ENCODE measurements at places on chromosomes 16 and 17.

DNA sequence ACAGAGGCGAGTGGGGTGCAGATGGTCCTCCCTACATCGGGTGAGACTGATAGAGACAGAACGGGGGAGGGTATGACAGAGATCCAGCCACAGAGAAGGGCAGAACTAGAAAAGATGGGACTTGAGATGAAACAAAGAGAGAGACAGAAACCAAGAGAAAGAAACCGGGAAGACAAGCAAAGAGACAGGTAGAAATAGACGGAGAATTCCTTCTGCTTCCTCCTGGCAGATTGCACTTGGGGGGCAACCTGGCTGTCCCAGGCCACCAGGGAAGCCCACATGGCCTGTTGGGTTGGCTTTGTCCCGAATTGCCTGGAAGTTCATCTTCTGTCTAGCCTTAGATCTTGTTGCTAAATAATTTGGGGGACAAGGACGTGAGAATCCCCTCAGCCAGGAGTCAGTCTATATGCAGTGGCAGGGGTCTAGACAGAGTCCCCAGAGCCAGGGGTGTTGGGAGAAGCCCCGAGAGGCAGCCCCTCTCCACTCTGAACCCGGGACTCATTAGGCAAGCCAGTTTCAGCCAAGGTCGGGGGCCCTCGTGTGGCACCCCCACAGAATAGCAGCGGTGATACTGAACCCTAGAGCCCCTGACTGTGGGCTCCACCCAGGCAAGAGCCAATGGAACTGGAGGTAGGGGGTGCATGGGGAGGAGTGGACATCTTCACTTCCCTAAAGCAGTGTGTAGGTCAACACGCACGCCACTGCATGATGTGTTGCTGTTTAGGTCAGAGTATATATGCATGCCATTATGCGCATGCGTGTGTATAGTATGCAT is 627 bp upstream of the TSPOAP1 start:
- DNase-seq, result no peak

- no peak for DNase-seq
Observed at GRCh38 chr17:72887917-72888316, 204.6 kb downstream of the SLC39A11 start.

DNA sequence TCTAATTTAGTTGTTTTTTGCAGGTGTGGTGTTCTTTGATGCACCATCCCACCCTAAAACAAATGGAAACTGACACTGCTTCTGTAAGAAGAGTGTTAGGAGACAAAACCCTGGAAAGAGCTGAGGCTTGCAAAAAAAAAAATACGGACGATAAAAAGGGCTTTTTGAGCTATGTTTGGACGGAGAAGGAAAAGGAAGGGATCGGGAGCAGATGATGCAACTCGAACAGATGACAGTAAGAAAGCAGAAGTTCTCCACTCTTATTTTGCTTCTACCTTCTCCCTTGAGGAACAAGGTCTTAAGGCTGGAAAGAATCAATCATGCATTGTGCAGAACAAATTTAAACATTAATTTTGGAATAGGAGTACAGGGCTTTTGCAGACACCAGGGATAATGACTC is 136.7 kb downstream of the MAF start:
- no peak for DNase-seq

DNA sequence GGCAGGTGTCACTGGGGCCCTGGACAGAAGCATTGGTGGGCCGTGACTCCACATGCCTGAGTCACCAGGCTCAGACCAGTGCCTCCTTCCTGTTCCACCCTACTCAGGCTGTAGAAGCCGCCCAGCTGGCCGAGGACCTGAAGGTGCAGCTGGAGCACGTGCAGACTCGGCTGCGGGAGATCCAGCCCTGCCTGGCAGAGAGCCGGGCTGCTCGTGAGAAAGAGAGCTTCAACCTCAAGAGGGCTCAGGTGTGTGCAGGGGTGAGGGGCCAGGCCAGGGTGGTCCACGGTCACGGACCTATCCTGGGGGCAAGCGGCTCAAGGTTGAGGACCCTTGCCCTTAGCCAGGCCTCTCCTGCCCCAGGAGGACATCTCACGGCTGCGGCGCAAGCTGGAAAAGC is 9.6 kb downstream of the RNF40 start:
- DNase-seq, result no peak

- no peak for DNase-seq
Observed at GRCh38 chr17:68850749-68851510, 104.3 kb downstream of the ABCA8 start.

- peak; percentile 53 for DNase-seq
Observed at GRCh38 chr17:50346313-50347116, 589 bp downstream of the XYLT2 start.

GRCh38 chr17:32259586-32259985 is 6.0 kb upstream of the RHBDL3 start:
- no peak for DNase-seq

GRCh38 chr16:64180136-64180900 is 941.5 kb downstream of the CDH11 start:
- no peak for DNase-seq

DNA sequence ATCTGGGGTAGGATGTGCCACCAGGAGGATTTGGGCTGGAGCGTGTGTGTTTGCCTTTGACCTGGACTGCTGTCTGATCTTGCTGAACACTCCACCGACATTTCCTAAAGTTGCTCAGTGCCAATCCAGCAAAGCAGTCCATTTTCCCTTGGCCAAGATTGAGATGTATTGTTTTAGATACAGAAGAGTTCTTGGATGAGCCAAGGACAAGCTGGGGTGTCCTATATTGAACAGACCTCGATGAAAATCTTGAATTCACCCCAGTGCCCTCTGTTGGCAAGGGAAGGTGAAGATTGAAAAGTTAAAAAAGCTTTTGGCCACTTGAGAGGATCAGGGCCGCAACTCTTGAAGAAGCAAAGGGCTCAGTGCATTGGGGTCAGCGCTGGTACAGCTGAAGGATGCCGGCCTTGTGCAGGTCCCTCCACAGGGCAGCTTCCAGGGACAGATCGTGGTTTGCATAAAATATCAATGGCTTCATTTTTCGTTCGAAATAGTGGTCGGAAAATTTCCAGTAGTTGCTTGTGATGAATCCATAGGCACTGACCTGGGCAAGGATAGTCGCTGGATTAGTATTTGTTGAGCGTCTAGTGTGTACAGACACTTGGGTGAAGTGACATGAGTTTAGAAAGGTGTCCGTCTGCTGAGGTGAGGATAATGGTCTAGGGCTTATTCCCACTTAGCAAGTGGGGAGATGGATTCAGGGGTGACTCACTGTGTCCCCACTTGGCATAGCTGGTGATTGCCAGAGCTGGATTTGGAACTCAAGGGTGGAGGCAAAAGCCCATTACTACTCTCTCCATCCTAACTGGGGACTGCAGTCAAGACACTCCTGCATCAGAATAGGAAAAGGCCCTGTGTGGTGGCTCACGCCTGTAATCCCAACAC is 19.7 kb downstream of the ST6GALNAC2 start:
- no peak for DNase-seq

DNA sequence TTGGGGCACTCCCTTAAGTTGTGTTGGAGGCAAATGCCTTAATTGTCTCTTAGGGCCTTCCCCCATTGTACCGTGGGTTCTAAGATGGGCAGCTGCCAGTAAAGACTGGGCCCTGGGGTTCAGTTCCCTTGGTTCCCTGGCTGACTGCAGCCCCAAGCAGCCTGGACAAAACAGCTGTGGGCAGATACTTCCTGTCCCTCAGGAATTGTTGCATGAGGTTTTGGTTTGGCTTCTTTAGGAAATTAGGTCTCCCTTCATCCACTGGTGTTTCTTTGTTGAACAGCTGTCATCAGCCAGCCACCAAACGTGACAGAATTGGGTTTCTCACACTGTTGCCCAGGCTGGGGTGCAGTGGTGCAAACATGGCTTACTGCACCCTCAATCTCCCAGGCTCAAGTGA is 42.0 kb upstream of the ETV4 start:
- no peak for DNase-seq

DNA sequence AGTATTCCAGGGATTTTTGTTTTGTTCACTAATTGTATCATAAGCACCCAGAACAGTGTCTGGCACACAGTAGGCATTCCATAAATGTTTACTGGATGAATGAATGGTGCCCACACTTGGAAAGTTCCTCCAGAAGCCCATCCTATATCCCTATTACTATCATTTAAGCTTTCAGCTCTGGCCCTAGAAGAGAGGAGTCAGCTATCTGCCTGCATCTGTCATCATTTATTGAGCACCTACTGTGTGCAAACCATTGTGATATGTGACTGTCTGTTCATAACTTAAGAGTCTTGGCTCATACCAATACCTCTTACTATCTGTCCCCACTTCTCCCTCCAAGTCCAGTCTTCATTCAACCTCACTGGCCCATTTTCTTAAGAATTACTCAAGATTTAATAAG is 20.1 kb upstream of the SP6 start:
- DNase-seq, result no peak

- DNase-seq, result no peak
Observed at GRCh38 chr16:53515259-53515658, 12.2 kb upstream of the AKTIP start.

DNA sequence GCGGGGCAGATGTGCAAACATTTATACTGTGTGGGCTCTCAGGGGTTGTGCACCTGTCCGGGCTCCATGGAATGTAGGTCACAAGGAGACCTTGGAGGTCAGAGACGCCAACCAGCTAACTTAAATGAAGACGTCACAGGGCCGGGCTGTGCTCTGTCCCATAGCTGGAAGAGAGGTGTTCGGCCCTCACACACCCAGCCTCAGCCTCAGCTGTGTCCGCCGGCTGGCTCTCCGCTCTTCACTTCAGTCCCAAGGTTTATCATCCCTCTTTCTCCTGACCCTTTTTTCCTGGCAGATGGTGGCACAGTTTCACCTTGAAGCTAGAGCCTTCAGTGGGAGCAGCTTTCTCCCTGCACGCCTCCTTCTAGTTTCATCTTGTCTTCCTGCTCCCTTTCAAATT is 6.0 kb upstream of the RBFOX3 start:
- no peak for DNase-seq

Data from HTR-8/SVneo (cell line).